ENCODE measurements at places on chromosomes 6 and 20. TPM values are rescaled to one million over a fixed set of nuclear protein-coding genes. Genes with fewer than 3 reads are reported as not detected.
A peak's percentile ranks its signal among the peaks of the same experiment; 100 is the strongest.

CCN6 gene
- total RNA-seq, result not detected

PRICKLE4 gene
- total RNA-seq, result 1.1 TPM

CCDC170 gene
- total RNA-seq, result 0.06 TPM

FRK gene
- total RNA-seq, result 0.11 TPM

DNA sequence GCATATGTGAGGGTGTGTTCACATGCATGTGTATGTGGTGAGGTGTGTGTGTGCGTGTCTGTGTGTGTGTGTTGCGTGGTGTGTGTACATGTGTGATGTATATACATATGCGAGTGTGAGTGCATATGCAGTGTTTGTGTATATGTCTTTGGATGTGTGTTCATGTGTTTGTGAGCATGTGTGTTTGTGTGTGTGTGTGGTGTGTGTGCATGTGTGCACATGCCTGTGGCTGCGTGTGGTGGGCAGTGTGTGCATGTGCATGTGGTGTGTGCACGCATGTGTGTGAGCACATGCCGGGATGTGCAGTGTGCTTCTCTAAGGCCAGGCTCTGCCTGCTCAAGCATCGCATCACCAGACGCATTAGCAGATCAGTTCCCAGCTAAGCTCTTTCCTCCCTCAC, 5.7 kb downstream of the THBS2 start:
- H3K4me1 ChIP-seq, result peaks cover 18% of the 10 kb centered on the region
- H3K4me3 ChIP-seq, result no peak overlapping the region
- no peak for DNase-seq

GRCh38 chr6:126633373-126633772, 293.5 kb downstream of the CENPW start:
- H3K4me1 ChIP-seq, result no peaks in the 10 kb centered on the region
- H3K36me3 ChIP-seq, result no peaks in the 10 kb centered on the region
- no peak for DNase-seq
- no peaks in the 10 kb centered on the region for H3K27me3 ChIP-seq

DNA sequence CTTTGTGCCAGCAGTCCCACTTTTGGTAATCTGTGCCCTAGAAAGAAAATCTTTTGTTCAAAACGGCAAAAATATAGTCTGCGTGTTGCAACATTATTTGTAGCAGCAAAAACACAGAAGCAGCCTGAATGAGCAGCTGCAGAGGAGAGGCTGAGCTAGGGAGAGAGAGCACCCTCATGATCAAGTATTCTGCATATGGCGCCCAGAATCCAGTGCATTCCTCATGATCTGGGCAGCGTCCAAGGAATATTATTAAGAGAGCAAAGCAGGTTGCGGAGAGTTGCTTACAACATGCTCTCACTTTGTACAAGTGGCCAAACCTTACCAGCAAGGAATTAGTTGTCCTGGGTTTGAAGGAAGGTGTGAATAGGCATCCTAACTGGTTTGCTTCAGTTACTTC, 25.9 kb downstream of the KIZ start:
- no peaks in the 10 kb centered on the region for H3K27me3 ChIP-seq
- DNase-seq, result no peak
- H3K4me3 ChIP-seq, result no peak overlapping the region
- peaks cover 5% of the 10 kb centered on the region for H3K4me1 ChIP-seq

GRCh38 chr6:11333132-11333849, 100.8 kb upstream of the NEDD9 start:
- DNase-seq, result no peak
- H3K4me1 ChIP-seq, result no peaks in the 10 kb centered on the region
- no peak overlapping the region for H3K27ac ChIP-seq
- no peaks in the 10 kb centered on the region for H3K27me3 ChIP-seq
- no peak overlapping the region for H3K4me3 ChIP-seq

GRCh38 chr6:12439296-12439695, 149.1 kb downstream of the EDN1 start:
- no peaks in the 10 kb centered on the region for H3K4me1 ChIP-seq
- no peaks in the 10 kb centered on the region for H3K27me3 ChIP-seq
- no peak overlapping the region for H3K4me3 ChIP-seq
- H3K36me3 ChIP-seq, result no peaks in the 10 kb centered on the region
- H3K27ac ChIP-seq, result no peak overlapping the region

- DNase-seq, result no peak
- H3K27me3 ChIP-seq, result peaks cover 5% of the 10 kb centered on the region
- H3K4me3 ChIP-seq, result no peak overlapping the region
- H3K36me3 ChIP-seq, result no peaks in the 10 kb centered on the region
- no peaks in the 10 kb centered on the region for H3K4me1 ChIP-seq
- no peak overlapping the region for H3K27ac ChIP-seq
Observed at GRCh38 chr20:62595491-62595890, 46.8 kb upstream of the SLCO4A1 start.

DNA sequence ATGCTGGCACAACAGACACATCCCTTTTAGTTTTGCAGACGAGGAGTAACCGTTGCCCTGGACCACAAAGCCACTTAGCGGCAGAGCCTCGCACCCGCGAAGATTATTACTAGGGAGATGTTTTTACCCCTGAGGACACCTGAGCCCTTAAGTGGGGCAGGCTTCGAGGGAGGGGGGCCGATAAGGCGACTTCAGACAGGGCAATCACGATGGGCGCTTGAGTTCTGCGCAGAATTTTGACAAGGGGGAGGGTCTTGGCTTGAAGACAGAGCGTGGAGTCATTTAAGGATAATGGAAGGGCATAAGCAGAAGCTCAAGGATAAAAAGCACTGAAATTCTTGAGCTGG, 650 bp upstream of the TTK start:
- H3K4me3 ChIP-seq, result peak overlapping the region; percentile 90
- H3K27me3 ChIP-seq, result no peaks in the 10 kb centered on the region
- H3K27ac ChIP-seq, result peak overlapping the region; percentile 61
- H3K4me1 ChIP-seq, result peaks cover 14% of the 10 kb centered on the region
- peaks cover 26% of the 10 kb centered on the region for H3K36me3 ChIP-seq

DNA sequence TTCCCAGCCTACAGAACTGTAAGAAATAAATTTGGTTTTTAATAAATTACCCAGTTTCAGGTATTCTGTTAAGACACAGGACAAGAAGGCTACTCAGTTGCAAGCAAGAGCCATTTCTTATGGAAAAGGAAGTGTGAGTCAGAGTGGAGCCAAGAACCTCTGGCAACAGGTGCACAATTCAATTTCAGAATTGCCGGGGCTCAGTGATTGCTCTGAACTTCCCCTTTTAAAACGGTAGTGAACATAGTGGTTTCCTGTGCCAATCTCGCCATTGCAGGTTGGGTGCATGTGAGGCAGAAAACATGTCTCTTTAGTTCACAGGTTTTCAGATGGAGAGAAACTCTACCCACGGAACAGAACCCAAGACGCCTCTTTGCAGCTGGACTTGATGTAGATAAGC, 16.4 kb downstream of the PIGT start:
- no peaks in the 10 kb centered on the region for H3K36me3 ChIP-seq
- DNase-seq, result no peak
- no peak overlapping the region for H3K27ac ChIP-seq
- H3K4me3 ChIP-seq, result no peak overlapping the region
- H3K27me3 ChIP-seq, result peaks cover 16% of the 10 kb centered on the region

GRCh38 chr6:46175446-46175845, 4.7 kb upstream of the ENPP5 start:
- no peaks in the 10 kb centered on the region for H3K36me3 ChIP-seq
- H3K27me3 ChIP-seq, result no peaks in the 10 kb centered on the region
- peaks cover 3% of the 10 kb centered on the region for H3K4me1 ChIP-seq
- H3K4me3 ChIP-seq, result no peak overlapping the region
- H3K27ac ChIP-seq, result no peak overlapping the region
- DNase-seq, result no peak
